Naive thymus-derived CD4-positive, alpha-beta T cell (primary cell): ENCODE measurements at places on chromosomes 6 and 20.

DNA sequence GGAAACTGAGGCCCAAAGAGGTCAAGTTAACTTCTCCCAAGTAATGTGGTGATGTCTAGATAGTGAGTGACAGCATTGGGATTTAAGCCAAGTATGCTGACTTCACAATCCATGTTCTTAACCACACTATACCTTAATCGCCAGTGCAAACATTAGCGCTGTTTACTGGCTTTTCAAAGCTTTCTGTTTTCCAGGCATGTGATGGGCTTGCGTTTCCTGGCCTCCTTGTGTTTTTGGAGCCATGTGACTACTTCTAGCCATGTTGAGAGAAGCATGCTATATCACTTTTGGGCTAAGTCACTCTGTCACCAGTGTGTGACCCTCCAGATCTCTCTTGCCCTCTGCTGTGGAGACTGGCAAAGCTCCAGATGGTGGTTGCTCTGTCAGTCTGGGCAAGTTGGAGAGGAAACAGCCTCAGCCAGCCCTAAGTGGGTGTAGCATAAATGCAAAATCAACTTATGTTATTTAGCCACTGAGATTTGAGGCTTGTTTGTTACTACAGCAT is 76.9 kb downstream of the ANKRD6 start:
- no peak for DNase-seq

GRCh38 chr6:118134736-118135135 is 227.7 kb downstream of the SLC35F1 start:
- no peak for DNase-seq

DNA sequence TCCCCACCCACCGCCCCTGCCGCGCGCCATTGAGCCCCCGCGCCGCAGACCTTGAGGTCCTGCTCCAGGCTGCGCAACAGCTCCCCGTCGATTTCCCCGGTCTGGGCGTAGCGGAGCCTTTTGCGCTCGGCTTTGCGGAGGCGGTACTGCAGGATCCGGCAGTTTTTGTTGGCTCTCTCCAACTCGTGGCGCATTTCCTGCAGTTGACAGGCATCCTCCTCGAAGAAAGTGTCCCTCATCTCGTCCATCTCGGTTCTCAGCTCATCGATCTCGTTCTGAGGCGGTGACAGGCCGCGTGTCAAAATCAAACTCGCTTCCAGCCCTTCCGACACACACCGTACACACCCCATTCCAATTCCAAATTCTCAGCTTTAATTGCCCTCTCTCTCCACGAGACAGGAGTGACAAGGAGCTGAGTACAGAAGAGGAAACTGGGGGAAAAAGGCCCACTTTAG is 4.3 kb downstream of the MTCL3 start:
- DNase-seq = peak; percentile 24

- no peak for DNase-seq
These were observed 256.9 kb upstream of the SASH1 start for GRCh38 chr6:148085631-148086331.

GRCh38 chr6:40555092-40555491 is 32.1 kb downstream of the LRFN2 start:
- DNase-seq = no peak

GRCh38 chr6:106617302-106617701 is 12.0 kb downstream of the RTN4IP1 start:
- DNase-seq = no peak

DNA sequence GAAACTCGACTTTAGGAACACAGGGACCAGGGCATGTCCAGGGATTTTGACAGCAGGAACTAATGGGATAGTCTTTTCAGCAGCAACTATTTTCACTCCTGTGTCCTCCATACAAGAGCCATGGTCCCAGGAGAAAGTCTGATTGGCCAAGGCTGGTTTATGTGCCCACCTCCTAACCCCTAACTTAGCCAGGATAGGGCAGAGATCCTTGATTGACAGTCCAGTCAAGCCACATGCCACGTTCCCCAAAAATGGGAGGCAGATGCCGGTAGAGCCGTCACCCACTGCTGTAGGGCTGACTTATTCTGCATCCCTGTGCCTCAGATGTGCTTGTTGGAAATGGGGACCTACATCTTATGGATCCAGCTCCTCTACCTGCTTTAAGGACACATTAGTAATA is 22.3 kb downstream of the SLC2A10 start:
- no peak for DNase-seq

DNA sequence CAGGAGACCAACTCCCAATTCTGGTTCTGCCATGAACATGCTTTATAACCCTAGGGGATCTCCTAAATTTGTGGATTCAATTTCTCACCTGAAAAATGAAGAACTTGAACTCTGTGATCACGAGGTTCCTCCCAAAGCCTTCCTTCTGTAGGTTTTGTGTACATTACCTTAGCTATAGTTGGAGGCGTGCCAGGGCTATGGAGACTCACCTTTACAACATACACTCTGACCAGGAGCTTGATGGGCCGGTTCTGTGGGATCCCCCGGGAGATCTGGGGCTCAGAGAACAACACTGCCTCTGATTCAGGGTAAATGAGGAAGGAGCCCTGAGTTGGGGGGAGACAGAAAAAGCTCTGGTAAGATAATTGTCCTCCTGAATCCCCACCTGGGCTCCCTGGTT is 34.1 kb downstream of the ERGIC3 start:
- DNase-seq = no peak

GRCh38 chr6:13671548-13672127 is 40.0 kb downstream of the RANBP9 start:
- no peak for DNase-seq

- DNase-seq = peak; percentile 31
These were observed 79.0 kb downstream of the SYNJ2 start for GRCh38 chr6:158060455-158061360.

DNA sequence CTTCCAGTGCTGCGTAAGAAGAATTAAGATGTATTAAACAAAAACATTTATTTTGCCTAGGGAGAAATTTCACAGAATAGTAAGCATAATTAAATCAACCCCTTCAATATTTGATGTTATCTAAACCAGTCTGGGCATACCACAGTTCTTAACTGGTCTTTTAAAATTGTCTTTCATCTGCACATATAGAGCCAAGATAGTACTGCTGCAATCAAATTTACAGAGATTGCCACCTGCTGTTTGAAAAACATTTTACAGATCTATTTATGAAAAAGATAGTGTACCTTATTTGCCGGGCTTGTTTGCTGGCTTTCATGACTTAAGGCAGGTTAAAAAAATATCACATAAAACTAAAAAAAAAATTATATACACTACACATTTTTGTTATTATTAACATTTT is 323.2 kb downstream of the ADGRB3 start:
- no peak for DNase-seq

GRCh38 chr6:107704347-107705013 is 119.6 kb downstream of the SCML4 start:
- no peak for DNase-seq

GRCh38 chr6:57313009-57313408 is 4.4 kb upstream of the PRIM2 start:
- DNase-seq = no peak

- no peak for DNase-seq
These were observed 11.0 kb upstream of the ARMC12 start for GRCh38 chr6:35725721-35726438.

DNA sequence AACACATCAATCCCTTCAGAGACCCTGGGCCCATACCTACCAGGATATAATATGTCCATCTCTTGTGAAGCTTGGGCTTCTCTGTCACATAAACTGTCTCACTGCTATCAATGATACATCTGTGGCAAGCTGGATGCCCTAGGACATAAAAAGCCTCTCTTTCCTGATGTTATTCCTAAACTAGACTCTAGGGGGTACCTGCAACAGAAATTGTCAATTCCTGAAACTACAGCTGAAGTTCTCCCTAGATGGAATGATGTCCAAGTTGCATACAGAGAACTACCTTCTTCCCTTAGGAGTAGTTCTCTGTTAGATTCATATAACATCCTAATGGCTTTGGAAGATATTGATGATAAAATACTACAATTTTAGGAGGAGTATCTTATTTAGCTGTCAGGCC is 35.8 kb downstream of the TBX18 start:
- no peak for DNase-seq

DNA sequence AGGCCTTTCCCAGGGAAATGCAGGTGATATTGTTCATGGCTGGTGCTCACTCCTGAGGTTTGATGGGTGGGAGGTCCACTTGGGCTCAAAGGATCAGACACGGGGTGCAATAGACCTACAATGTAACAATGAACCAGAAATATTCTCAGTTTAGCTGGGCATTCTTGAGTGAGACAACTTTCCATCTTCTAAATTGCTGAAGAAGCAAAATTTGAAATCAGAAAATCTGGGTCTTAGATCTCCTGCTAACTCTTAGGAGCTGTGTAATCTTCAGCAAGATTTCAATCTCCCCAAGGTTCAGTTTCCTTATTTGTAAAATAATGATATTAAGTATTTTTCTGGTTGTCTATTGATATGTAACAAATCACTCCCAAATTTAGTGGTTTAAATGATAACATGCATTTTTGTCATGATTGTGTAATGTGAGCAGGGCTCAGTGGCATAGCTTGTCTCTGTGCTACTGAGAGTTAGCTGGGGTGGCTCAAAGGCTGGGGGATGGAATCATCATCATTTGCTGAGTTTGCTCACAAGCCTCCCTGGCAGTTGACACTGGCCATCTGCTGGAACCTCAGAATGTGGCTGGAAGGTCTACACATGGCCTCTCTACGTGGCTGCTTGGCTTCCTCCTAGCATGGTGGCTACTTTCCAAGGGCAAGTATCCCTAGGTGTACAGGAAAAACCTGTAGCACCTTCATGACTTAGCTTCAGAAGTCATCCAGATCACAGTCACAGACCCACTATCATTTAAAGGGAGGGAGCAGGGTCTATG is 98.8 kb downstream of the GRM1 start:
- DNase-seq = no peak

GRCh38 chr20:41072190-41072863 is 43.7 kb downstream of the TOP1 start:
- DNase-seq = no peak

DNA sequence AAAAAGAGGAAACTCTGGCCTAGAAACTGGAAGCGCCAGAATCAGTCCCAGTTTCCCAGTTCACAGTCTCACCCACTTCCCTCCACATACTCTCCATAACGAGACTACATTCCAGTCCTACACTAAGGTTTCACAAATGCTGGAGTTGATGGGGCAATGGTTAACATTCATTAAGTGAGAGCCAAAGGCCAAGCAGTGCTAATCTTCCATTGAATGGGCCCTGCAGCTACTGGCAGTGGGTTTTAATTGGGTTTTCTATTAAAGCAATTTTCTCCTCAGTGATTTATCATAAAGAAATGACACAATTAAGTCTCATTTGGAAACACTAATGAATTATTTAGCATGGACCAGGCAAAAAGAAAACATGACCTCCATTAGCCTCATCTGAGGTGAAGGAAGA is 20.8 kb upstream of the NRSN1 start:
- DNase-seq = no peak

DNA sequence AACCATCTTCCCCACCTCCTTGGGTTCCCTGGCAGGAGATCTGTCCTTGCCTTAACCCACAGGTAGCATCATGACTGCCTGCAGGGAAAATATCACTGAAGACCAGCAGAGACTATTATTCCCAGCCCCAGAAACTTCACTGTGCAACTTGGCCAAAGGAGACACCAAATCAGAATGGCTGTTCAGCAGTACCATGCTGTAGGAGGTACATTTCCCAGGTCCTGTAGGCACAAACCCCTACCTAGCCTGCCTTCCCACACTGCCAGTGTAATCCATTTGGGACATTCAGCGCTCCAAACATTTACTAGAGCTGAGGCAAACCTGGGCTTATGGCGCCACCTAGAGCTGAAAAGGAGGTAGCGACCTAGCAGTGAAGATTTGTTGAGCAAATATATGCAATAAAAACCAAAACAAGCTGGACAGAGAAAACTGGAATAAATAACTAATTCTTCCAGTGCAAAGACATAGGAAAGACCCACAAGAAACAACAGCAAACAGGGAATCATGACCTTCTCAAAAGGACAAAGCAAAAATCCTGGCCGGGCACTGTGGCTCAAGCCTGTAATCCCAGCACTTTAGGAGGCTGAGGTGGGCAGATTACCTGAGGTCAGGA is 60.3 kb downstream of the VTA1 start:
- DNase-seq = peak; percentile 23

DNA sequence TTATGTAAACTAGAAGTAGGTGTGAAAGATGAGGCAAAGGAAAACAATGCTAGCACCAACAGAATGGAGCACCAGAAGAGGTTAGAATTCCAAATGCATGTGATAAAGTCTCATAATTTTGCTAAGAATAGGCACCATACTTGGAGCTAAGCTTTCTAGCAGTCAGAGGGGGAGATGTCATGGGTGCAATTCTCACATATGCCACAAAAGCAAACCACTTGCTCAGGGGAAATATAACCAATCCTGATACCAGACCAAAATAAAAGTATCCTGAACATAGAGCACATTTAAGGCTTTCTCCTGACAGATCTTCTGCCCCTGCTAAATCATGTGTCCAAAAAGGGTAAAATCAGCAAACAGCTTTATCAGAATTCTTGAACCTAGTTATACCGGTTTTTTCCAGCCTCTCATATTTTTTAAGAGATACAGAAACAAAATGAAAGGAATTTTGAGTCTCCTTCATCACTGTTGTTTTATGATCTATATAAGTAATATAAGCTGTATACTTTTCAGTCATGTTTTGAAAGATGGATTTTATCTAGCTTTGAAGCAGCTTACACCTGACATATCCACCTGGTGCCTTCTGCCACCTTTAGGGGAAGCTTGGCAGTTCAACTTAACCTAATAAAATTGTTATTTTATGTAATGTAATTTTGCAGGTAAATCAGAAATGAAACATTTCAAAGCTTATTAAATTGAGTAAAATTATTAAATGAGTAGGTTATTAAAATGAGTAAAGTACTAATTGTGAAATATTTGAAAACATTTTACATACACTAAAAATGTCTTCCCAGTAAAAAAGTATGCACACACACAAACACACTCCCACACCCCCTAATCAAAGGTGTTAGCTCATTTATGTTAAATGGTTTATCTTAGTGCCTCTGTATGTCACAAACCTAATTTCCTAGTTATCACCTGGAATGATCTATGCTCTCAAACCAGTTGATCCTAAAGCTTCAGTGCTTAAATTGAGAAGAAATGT is 2.8 kb downstream of the SPO11 start:
- DNase-seq = no peak

- DNase-seq = no peak
These were observed 57.5 kb downstream of the CCDC170 start for GRCh38 chr6:151551223-151551857.

GRCh38 chr20:46640536-46641311 is 10.5 kb downstream of the SLC13A3 start:
- DNase-seq = no peak

DNA sequence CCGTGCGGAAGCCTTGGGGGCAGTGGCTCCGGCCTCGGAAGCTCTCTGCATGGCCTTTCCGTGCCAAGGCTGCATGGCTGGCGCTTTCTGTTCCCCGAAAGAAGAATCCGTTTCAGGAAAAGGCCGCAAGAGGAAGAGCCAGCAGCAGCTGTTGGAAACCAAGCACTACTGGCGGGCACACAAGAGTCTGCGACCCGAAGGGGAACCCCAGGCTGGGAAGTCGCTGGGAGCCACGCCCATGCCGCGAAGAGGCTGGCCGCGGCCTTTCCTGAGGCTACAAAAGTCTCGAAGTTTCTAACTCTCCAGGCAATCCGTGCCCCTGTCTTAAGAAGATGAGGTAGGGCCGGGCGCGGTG is at the start of gene CGAS:
Gene CGAS, minus strand, starts transcription at position 191 of the 355 bp plus-strand sequence. Its CDS starts 116 bp downstream, at position 75.
- DNase-seq = peak; percentile 77

- DNase-seq = no peak
These were observed 16.4 kb downstream of the SOX4 start for GRCh38 chr6:21609881-21610329.

GRCh38 chr6:144094731-144095133 is 641 bp downstream of the SF3B5 start:
- DNase-seq = no peak

- DNase-seq = no peak
These were observed 146.7 kb upstream of the TBX18 start for GRCh38 chr6:84910906-84911607.

GRCh38 chr6:113526553-113526952 is 330.6 kb upstream of the MARCKS start:
- no peak for DNase-seq
